ENCODE measurements at places on chromosomes 1 and 21.

DNA sequence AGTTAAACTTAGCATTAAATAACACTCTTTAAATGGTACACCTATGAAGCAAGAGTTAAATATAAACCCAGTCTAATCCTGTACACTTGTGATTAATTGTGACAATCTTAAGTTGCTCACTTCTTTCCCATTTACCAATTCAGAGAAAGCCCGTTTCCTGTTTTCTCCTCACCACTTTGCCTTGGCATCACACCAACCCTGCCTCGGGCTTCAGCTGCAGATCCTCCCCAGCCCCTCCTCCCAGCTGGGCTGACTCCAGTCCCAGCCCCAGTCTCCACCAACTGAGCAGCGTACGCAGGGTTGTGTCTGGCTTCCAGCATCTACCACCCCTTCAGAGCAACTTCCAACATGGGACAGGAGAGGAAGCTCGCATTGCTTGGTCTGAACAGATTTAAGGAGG lies 4.1 kb downstream of the PYCR2 start:
- DNase-seq: no peak

GRCh38 chr1:204618148-204618760 lies 67.3 kb downstream of the LRRN2 start:
- DNase-seq: no peak

DNA sequence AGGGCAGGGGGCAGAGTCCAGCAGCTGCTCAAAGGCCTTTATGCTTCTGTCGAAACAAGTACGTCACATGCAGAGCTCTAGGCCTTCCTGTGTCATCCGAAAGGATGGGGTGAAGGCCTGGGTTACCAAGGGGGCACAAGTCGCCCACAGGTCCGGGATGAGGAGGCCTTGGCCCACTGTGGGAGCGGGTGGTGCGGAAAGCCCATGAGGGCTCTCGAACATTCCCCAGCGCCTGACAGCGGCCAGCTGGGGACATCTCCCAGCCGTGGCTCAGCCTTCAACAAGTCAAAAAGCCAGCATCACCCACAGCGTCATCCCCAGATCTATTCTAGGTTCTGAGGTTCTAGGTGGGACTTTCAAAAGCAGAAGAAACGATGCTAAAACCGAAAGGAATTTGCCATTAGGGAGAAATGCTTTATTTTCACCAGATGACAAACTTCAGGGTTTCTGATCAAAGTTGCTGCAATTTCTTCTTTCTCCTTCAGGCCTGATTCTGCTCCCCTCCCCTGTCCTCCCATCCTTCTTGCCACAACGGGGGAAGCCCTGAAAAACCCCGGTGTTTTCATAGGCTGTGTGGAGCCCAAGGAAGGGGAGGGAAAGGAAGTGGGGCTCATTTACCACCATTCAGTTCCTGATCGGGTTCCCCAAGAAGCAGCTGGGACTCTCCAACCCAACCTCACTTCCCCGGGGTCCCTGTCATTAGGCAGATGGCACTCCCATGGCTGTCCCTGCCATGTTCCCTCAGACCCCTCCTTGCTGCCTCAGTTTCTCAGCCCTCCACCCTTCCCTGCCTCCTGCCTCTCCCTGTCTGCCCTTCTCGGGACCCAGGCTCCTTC lies 17.6 kb downstream of the GPR137B start:
- no peak for DNase-seq

- DNase-seq: no peak
These were observed 155.0 kb downstream of the OMA1 start for GRCh38 chr1:58391514-58391913.

GRCh38 chr21:37253991-37254390 lies 13.1 kb downstream of the VPS26C start:
- DNase-seq: no peak

DNA sequence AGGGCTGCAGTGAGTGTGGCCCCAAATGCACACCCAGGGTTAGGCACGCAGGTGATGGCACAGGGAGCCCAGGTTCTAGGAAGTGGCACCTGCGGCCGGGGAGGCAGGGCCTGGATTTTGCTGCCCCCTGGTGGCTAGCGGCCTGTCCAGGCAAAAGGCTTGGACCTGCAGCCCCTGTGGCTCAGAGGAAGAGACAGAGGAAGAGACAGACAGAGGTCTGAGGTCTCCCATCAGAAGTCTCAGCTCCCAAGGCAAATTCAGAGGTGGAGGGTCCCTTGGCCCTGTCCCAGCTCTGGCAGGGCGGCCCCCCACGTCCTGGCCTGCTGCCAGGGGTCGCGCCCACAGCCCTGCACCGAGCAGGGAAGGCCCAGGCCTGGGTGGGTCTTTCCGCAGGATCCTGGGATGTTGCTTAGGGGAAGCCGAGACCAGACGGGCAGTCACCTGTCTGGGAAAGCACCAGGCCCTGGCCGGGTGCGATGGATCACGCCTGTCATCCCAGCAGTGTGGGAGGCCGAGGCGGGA lies 8.0 kb upstream of the TNFRSF14 start:
- DNase-seq: peak; percentile 77

DNA sequence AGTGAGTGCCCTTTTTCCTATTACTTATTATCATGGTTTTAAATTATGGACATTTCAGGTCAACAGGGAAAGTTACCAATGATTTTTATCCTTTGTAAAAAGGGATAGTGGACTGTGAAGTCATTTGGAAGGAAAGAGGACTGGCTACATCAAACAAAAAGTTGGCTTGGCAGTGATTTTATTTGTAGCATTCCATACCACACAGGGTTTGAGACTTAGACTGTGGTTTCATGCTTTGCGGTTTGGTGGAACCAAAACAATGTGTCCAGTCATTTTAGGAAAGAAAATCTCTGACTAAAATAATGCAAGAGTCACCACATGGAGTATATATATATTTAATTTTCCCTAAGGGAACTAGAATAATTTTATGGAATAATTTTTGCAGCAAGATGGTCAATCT lies 239.5 kb downstream of the HMCN1 start:
- DNase-seq: no peak

DNA sequence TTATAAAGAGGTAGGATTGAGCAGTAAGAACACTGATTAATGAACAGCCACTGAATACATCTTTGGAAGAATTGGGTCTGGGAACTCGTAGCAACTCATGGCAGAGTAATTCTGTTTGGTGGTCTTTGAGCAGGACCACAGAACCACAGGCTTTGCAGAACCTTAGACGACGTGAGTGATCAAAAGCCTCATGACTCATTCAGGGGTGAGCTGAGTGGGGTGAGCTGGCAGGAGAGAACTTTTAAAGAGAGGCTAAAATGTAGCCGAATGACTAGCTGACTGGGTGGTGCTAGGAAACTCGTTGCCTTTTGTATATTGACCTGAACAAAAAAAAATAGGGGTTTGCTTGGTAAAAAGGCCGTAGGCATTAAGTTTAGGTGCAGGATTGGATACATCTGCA lies 313.8 kb downstream of the TGFB2 start:
- DNase-seq: no peak

GRCh38 chr1:88897070-88897730 lies 5.8 kb upstream of the GTF2B start:
- DNase-seq: no peak

- DNase-seq: peak; percentile 48
These were observed 9.7 kb downstream of the CD2 start for GRCh38 chr1:116763787-116764465.

DNA sequence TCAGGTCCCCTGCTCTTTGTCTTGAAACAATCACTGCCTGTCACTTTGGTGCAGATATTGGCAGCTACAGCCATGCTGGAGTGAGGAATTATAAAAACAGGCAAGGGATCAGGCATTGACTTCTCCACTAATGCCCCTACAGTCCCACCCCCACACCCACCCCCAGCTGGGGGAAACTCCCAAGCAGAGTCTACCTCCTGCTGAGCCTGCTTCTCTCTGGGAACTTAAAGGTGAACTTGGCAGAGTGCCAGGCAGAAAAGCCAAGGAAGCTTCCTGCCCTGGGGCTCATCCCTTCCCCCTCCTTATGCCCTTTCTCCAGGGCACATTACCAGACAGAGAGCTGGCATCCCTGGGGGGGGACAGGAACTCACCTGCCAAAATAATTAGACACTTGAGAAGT lies 6.7 kb downstream of the NCMAP start:
- DNase-seq: no peak

- no peak for DNase-seq
These were observed 1.6 kb upstream of the AGT start for GRCh38 chr1:230715510-230715909.

- DNase-seq: no peak
These were observed 555.2 kb downstream of the PLPP3 start for GRCh38 chr1:56024155-56024554.

- DNase-seq: no peak
These were observed 286.5 kb downstream of the NPHP4 start for GRCh38 chr1:5705751-5706150.

DNA sequence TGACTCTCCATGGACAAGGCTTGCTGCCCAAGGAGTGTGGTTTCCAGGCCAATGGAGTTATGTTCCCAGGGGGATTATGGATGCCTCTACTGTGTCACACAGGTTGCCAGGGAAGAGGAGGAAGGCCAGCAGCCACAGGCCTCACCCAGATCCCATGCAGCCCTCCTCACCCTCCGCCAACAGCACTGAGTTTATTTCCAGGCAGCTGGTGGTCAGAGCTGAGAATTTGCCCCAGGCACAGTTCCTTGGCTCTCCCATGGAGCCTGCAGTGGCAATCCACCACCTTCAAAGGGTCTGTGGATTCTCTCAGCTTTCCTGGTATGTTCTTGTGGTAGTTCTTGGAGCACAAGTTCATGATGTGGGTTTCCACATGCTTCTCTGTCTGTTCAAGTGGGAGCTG lies 79.2 kb downstream of the NTNG1 start:
- no peak for DNase-seq

GRCh38 chr1:197619008-197619640 lies 156.2 kb downstream of the DENND1B start:
- DNase-seq: no peak

GRCh38 chr1:52511439-52511838 lies 41.5 kb downstream of the TUT4 start:
- no peak for DNase-seq

GRCh38 chr1:150559656-150560010 lies 10.4 kb downstream of the ADAMTSL4 start:
- no peak for DNase-seq

GRCh38 chr1:47235241-47235681 lies 3.2 kb upstream of the TAL1 start:
- DNase-seq: no peak

Measured in activated CD8-positive, alpha-beta memory T cell treated with anti-CD3 and anti-CD28 coated beads for 48 hours (primary cell).